Left lung (tissue), 14 donors: ENCODE measurements at places on chromosomes 6 and 20. TPM values are rescaled to one million over a fixed set of nuclear protein-coding genes. Genes with fewer than 3 reads are reported as not detected.

- no peak for DNase-seq
These were observed 254.7 kb downstream of the GMPR start for GRCh38 chr6:16493112-16493511.

DNA sequence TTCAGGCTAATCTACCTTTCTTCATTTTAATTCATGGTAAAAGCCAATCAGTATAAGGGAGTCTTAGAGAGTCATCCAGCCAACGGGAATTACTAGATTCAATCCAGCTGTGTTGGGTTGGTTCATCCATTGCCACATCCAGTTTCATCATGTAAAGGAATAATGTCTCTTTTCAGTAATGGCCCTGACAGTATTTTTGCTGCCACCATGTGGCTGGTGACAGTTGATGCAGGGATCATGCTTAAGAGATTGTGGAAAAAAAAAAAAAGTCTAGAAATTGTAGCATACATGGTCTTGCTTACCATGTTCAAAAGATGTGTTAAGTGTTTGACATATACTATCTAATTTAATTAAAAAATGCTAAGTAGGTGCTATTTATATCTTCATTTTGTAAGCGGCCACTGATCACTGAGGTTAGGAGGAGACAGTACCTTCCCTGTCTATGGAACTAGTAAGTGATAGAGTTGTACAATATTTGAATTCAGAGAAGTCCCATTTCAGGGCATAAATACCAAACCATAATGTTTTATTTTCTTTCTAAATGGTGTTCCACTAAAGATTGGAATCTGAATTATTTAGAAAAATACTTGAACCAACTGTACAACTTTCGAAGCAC, 135.9 kb downstream of the KHDRBS2 start:
- H3K4me3 ChIP-seq, result no peak overlapping the region
- no peak for DNase-seq
- H3K27me3 ChIP-seq, result no peaks in the 10 kb centered on the region
- H3K4me1 ChIP-seq, result peaks cover 3% of the 10 kb centered on the region
- H3K36me3 ChIP-seq, result no peaks in the 10 kb centered on the region

DNA sequence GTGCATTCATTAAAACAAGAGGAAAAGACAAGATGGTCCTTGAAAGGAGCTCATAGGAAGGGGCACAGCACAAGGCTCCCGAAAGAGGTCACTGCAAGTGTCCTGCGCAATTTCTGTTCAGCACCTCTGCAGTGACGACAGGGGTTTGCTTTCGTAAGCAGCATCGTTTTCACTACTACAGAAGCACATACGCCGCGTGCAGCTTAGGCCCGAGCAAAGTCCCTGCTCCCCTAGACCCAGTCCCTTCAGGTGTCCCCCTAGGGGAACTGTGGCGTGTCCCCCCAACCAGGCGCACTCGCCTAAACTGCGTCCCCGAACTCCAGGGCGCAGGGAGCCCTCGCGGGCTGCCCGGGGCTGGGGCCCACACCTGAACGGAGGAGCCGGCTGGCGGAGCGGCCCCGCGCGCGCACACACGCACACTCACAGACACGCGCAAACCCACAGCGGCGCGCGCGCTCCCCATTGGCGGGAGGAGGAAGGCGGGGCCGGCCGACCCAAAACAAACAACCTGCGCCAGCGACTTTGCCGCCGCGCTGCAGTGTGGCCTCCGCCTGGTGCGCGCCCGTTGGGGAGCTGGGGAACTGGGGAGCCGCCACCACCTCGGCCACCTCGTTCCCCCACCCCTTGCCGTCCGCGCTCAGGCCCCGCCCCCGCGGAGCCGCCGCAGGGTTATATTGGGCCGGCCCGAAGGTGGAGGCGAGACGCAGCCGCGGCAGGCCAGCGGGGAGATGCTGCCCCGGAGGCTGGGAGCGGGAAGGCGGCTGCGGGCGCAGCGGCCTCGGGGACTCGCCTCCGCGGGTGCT, at the start of gene FOXQ1:
FOXQ1 (plus strand) TSS at position 699 of the 803 bp plus-strand sequence. CDS start 607 bp downstream, outside the sequence.
- H3K27ac ChIP-seq, result peak within 1 kb of the TSS; percentile 77
- peak within 1 kb of the TSS; percentile 49 for H3K4me3 ChIP-seq
- H3K27me3 ChIP-seq, result peaks cover 27% of the 10 kb centered on the region
- peaks cover 43% of the 10 kb centered on the region for H3K4me1 ChIP-seq
- no peaks in the 10 kb centered on the region for H3K36me3 ChIP-seq
- DNase-seq, result peak; percentile 70

Gene THBD
- total RNA-seq, result 53.1 TPM

Gene PLEKHG1
- 16.7 TPM for total RNA-seq

GRCh38 chr6:16840725-16841124, 79.5 kb upstream of the ATXN1 start:
- no peaks in the 10 kb centered on the region for H3K27me3 ChIP-seq
- H3K36me3 ChIP-seq, result no peaks in the 10 kb centered on the region
- no peak overlapping the region for H3K27ac ChIP-seq
- DNase-seq, result no peak
- H3K4me3 ChIP-seq, result no peak overlapping the region

Gene SIRPB2
- 29.9 TPM for total RNA-seq

GRCh38 chr6:24859608-24860200, 61.0 kb upstream of the ARMH2 start:
- no peak overlapping the region for H3K27ac ChIP-seq
- DNase-seq, result no peak
- H3K4me3 ChIP-seq, result no peak overlapping the region
- no peaks in the 10 kb centered on the region for H3K36me3 ChIP-seq
- H3K27me3 ChIP-seq, result no peaks in the 10 kb centered on the region

Gene AVP
- total RNA-seq, result not detected

- H3K4me1 ChIP-seq, result no peaks in the 10 kb centered on the region
- H3K36me3 ChIP-seq, result no peaks in the 10 kb centered on the region
- no peak overlapping the region for H3K27ac ChIP-seq
- peak overlapping the region; percentile 31 for H3K4me3 ChIP-seq
- DNase-seq, result no peak
- no peaks in the 10 kb centered on the region for H3K27me3 ChIP-seq
These were observed 64.6 kb downstream of the PLG start for GRCh38 chr6:160766657-160766988.

- no peaks in the 10 kb centered on the region for H3K27me3 ChIP-seq
- no peak for DNase-seq
- no peak overlapping the region for H3K4me3 ChIP-seq
- H3K27ac ChIP-seq, result no peak overlapping the region
- no peaks in the 10 kb centered on the region for H3K4me1 ChIP-seq
These were observed 578.2 kb upstream of the NRSN1 start for GRCh38 chr6:23547851-23548250.

Gene NT5E
- total RNA-seq, result 10.0 TPM

- DNase-seq, result no peak
- peak overlapping the region; percentile 34 for H3K27ac ChIP-seq
- no peaks in the 10 kb centered on the region for H3K27me3 ChIP-seq
- H3K36me3 ChIP-seq, result no peaks in the 10 kb centered on the region
These were observed 100.1 kb upstream of the CCDC28A start for GRCh38 chr6:138673346-138674014.
